ENCODE measurements at places on chromosomes 4 and X. TPM values are rescaled to one million over a fixed set of nuclear protein-coding genes. Genes with fewer than 3 reads are reported as not detected.

DNA sequence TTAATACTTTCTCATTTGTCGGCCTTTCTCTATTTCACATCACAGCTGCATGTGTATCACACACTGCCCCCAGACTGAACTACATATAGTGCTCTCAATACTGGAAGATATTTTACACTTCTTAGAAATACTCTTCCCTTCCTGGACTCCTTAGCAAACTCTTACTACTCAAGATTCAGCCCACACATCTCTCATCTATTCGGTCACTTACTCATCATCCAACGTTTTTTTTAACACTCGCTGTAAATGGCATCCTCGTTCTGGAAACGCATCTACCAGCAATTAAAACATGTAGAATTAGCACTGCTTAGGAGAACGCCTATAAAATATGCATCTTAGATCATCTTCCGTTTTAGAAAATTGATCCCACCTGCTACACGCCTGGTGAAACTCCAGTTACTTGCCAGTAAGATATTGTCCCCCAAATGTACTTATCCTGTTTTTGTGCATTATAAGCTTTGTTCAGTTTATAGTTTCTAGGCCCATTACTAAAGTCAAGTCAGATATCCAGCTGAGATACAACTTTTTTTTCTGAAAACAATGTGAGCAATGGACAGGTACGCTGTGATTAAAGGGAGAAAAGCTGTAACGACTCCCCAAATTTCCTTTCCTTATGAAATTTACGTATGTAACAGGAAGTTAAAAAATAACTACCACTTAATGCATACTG is 1.0 kb downstream of the LRP2BP start:
- peaks cover 12% of the 10 kb centered on the region for H3K4me1 ChIP-seq
- DNase-seq: no peak
- H3K27me3 ChIP-seq: peaks cover 12% of the 10 kb centered on the region
- no peak overlapping the region for H3K27ac ChIP-seq
- no peak overlapping the region for H3K4me3 ChIP-seq
- H3K36me3 ChIP-seq: peaks cover 4% of the 10 kb centered on the region

- H3K36me3 ChIP-seq: no peaks in the 10 kb centered on the region
- H3K4me3 ChIP-seq: no peak overlapping the region
- H3K4me1 ChIP-seq: no peaks in the 10 kb centered on the region
- H3K27ac ChIP-seq: no peak overlapping the region
These were observed 78.4 kb downstream of the REPS2 start for GRCh38 chrX:17024886-17025285.

GRCh38 chr4:74805601-74806000 is 11.3 kb upstream of the BTC start:
- H3K27ac ChIP-seq: no peak overlapping the region
- no peaks in the 10 kb centered on the region for H3K4me1 ChIP-seq
- H3K36me3 ChIP-seq: no peaks in the 10 kb centered on the region
- no peaks in the 10 kb centered on the region for H3K27me3 ChIP-seq
- no peak for DNase-seq

- no peak for DNase-seq
- peaks cover 7% of the 10 kb centered on the region for H3K4me1 ChIP-seq
- H3K36me3 ChIP-seq: no peaks in the 10 kb centered on the region
- no peaks in the 10 kb centered on the region for H3K27me3 ChIP-seq
- H3K4me3 ChIP-seq: no peak overlapping the region
These were observed 100.5 kb downstream of the AASDH start for GRCh38 chr4:56286763-56287162.

- no peaks in the 10 kb centered on the region for H3K27me3 ChIP-seq
- DNase-seq: peak; percentile 55
- no peak overlapping the region for H3K27ac ChIP-seq
- H3K36me3 ChIP-seq: no peaks in the 10 kb centered on the region
- H3K4me1 ChIP-seq: no peaks in the 10 kb centered on the region
These were observed 272.1 kb upstream of the AGTR2 start for GRCh38 chrX:115898382-115899001.

GRCh38 chrX:4263030-4263803 is 549.8 kb upstream of the PRKX start:
- no peak overlapping the region for H3K4me3 ChIP-seq
- H3K36me3 ChIP-seq: no peaks in the 10 kb centered on the region
- no peaks in the 10 kb centered on the region for H3K27me3 ChIP-seq
- peak; percentile 20 for DNase-seq
- H3K27ac ChIP-seq: no peak overlapping the region

GRCh38 chrX:96835660-96836289 is 47.9 kb upstream of the RPA4 start:
- no peaks in the 10 kb centered on the region for H3K4me1 ChIP-seq
- no peak overlapping the region for H3K27ac ChIP-seq
- DNase-seq: no peak

DNA sequence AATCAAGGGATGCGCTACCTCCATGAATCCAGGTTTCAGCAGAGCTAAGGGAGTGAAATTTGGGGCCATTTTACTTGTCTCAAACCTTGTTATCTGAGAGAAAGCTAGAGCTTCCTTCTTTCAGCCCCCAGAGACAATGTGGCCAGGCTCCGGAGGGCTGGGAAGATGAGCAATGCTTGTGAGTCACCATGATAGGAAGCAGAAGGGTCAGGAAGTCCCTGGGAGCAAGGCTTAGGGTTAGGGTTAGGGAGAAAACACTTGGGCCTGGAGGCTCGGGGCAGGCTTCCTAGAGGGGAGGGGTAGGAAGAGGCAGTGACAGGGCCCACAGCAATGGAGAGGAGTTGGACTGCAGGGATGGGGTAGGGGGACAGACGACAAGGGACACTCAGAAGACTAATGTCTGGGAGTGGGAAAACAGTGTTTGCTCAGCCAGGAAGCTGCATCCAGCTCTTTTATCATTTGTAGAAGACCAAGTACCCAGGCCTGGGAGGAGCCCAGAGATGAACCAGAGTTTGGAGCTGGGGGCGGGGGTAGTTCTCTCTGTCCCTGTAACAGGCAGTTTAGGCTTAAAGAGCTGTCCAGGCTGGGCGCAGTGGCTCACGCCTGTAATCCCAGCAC is 16.4 kb upstream of the PORCN start:
- no peak overlapping the region for H3K27ac ChIP-seq
- H3K36me3 ChIP-seq: no peaks in the 10 kb centered on the region
- H3K4me3 ChIP-seq: no peak overlapping the region
- no peaks in the 10 kb centered on the region for H3K27me3 ChIP-seq
- no peaks in the 10 kb centered on the region for H3K4me1 ChIP-seq

DNA sequence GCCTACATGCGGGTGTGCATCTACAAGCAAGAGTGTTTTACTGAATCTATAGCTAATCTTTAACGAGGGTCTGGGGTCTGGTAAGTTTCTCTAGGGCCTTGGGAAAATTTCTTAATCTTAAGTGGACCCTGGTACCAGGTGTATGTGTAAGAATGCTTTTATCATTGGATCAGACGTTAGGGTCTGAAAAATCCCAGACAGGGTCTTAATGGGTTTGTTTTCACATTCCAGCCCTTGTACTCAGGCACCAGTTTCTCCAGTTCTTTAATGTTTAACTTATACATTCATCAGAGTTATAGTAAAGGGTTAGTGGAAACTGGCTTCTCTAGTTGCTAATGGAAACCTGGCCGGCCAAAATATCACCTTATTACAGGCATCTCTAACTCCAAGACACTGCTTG is 11.6 kb downstream of the MAGEB16 start:
- H3K27ac ChIP-seq: no peak overlapping the region
- no peaks in the 10 kb centered on the region for H3K27me3 ChIP-seq
- H3K4me3 ChIP-seq: no peak overlapping the region
- H3K4me1 ChIP-seq: no peaks in the 10 kb centered on the region
- no peak for DNase-seq

DNA sequence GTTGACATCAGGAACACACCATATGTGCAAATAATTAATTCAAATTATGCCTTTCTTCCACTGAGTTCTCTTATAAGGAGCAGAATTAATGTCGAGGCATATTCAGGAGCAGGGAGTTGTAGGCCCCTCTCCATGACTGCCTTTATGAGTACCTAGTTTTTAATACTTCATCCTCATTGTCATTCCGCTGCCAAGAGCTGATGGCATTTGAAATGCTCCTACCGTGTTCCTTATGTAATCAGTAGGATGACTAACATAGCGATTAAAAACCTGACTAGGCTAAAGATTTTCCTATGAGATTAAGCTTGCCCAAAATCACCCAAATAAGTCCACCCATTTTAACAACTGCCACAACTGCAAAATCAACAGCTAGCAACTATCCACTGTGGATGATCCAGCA is 220.6 kb downstream of the DHX15 start:
- H3K27me3 ChIP-seq: no peaks in the 10 kb centered on the region
- no peak for DNase-seq
- peaks cover 5% of the 10 kb centered on the region for H3K4me1 ChIP-seq
- no peak overlapping the region for H3K4me3 ChIP-seq
- H3K36me3 ChIP-seq: no peaks in the 10 kb centered on the region
- no peak overlapping the region for H3K27ac ChIP-seq

DNA sequence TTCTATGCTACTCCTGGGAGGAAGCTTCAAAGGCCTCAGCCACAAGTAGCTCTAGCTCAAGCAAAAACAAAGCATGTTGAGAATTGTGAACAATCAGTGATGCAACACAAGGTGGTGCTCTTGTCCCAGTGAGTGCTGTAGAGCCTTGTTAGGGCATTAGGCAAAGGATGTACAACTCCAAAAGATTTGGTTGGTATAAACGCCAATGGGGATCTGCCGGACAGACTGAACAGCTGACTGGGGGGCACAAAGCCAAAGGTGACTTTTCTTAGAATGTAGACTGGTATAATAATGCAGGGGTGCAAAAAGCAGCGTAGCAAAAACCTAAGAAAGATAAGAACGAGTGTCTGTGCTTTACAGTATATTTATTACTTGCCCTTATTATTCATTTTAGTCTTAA is 62.6 kb upstream of the ALB start:
- H3K27me3 ChIP-seq: no peaks in the 10 kb centered on the region
- H3K4me1 ChIP-seq: no peaks in the 10 kb centered on the region
- DNase-seq: peak; percentile 79
- H3K27ac ChIP-seq: no peak overlapping the region

- no peak for DNase-seq
- no peaks in the 10 kb centered on the region for H3K4me1 ChIP-seq
- no peaks in the 10 kb centered on the region for H3K36me3 ChIP-seq
- no peak overlapping the region for H3K4me3 ChIP-seq
These were observed 245.3 kb upstream of the PITX2 start for GRCh38 chr4:110867981-110868720.

GRCh38 chr4:113003841-113004240 is 45.6 kb upstream of the ANK2 start:
- no peaks in the 10 kb centered on the region for H3K36me3 ChIP-seq
- H3K4me1 ChIP-seq: peaks cover 16% of the 10 kb centered on the region
- no peaks in the 10 kb centered on the region for H3K27me3 ChIP-seq
- DNase-seq: no peak
- no peak overlapping the region for H3K4me3 ChIP-seq
- H3K27ac ChIP-seq: no peak overlapping the region

GRCh38 chr4:151905197-151905596 is 144.4 kb upstream of the GATB start:
- no peaks in the 10 kb centered on the region for H3K4me1 ChIP-seq
- no peaks in the 10 kb centered on the region for H3K36me3 ChIP-seq
- H3K27me3 ChIP-seq: no peaks in the 10 kb centered on the region
- no peak overlapping the region for H3K4me3 ChIP-seq

DNA sequence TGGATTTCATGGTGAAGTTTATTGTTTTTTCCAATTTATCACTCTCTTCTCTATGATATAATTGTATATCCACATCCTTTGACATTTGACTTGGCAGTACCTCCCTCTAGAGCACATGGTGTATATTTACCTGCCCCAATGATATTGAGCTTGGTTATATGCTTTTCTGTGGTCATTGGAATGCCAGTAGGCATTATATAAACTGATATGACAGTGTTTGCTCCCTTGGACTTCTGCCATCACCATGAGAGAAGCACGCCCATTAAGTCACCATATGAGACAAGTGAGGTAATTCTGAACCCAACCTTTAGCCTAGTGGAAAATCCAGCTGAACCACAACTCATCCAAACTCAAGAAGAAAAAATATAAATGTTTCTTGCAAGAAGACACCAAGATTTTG is 2761.5 kb downstream of the ARAP2 start:
- H3K27me3 ChIP-seq: no peaks in the 10 kb centered on the region
- no peaks in the 10 kb centered on the region for H3K4me1 ChIP-seq
- no peak overlapping the region for H3K4me3 ChIP-seq
- H3K27ac ChIP-seq: no peak overlapping the region
- no peaks in the 10 kb centered on the region for H3K36me3 ChIP-seq

GRCh38 chrX:9681422-9681821 is 84.2 kb downstream of the GPR143 start:
- no peaks in the 10 kb centered on the region for H3K36me3 ChIP-seq
- no peak overlapping the region for H3K27ac ChIP-seq
- no peak overlapping the region for H3K4me3 ChIP-seq
- no peaks in the 10 kb centered on the region for H3K27me3 ChIP-seq
- H3K4me1 ChIP-seq: no peaks in the 10 kb centered on the region

DNA sequence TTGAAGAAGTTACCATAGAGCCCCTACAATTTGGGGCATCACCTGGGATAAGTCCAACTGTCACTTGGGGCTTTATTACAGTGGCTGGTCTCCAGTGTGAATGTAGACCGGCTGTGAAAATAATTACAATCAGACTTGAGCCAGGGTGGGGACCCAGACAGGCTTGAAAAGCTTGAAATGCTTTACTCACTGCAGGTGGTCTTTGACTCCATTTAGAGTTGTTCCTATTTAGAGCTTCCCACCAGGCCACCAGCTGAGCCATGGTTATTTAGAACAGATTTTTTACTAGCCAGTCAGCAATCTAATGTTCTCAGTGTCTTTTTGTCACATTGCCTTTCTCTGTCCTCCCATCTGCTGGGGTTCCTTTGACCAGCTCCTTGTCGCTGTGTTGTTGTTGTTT is 5.7 kb downstream of the ARHGAP10 start:
- peaks cover 47% of the 10 kb centered on the region for H3K4me1 ChIP-seq
- peak; percentile 82 for DNase-seq
- H3K36me3 ChIP-seq: no peaks in the 10 kb centered on the region
- no peak overlapping the region for H3K4me3 ChIP-seq

GPC3 gene
- 1,039 TPM for total RNA-seq

SHROOM4 gene
- 3.0 TPM for total RNA-seq

MAGEA6 gene
- not detected for total RNA-seq

GLRA2 gene
- total RNA-seq: not detected

TMEM35A gene
- total RNA-seq: 14.1 TPM

DMRTC1 gene
- total RNA-seq: not detected

PAGE5 gene
- total RNA-seq: not detected

TMEM175 gene
- total RNA-seq: 10.1 TPM

PCGF3 gene
- total RNA-seq: 44.7 TPM

HPGD gene
- not detected for total RNA-seq

CFAP99 gene
- not detected for total RNA-seq

Measured in neural progenitor cell (in vitro differentiated cells).